Stimulated activated CD4-positive, alpha-beta T cell treated with anti-CD3 and anti-CD28 coated beads, Interleukin-4, amount 100 ng/mL, for 1 hour (primary cell): ENCODE measurements at places on chromosomes 5 and 9.

- no peak for DNase-seq
Measured at GRCh38 chr5:45279109-45279508, 417.1 kb downstream of the HCN1 start.

DNA sequence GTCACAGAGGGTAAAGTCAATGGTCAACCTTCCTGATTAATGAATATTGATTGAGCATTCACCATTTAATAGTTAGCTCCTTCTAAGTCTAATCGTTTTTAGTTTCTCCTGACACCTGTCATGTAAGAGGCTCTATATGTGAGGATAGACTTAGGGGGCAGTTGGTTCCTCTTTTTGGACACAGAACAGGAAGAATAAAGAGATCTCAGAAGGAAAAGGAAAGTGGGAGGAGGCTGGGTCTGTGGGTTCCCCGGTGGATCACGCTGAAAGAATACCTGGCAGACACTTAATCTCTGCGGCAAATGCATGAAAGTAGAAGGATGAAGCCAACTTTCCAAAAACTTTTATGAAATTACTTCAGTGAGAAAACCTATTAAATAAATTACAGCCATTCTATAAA, 98.4 kb downstream of the PDE4D start:
- no peak for DNase-seq

- DNase-seq = no peak
Measured at GRCh38 chr5:138573949-138574670, 1.1 kb downstream of the HSPA9 start.

GRCh38 chr9:98833090-98833956, 25.9 kb downstream of the GALNT12 start:
- DNase-seq = no peak

GRCh38 chr5:180604271-180604670, 13.0 kb upstream of the SCGB3A1 start:
- no peak for DNase-seq

DNA sequence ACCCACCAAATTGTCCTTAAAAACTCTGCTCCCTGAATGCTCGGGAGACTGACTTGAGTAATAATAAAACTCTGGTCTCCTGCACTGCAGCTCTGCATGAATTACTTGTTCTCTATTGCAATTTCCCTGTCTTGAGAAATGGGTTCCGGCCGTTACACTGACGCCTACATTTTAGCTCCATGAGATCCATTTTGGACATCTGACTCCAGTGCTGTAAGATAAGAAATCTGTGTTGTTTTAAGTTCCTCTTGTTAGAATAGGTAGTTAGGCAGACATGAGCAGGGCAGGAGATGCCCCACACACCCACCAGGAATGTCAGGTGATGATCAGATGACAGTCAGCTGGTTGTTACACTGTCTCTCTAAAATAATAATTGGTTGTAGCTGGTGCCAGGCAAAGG, 125.8 kb upstream of the SHB start:
- no peak for DNase-seq

GRCh38 chr5:143554187-143554717, 150.8 kb upstream of the NR3C1 start:
- DNase-seq = no peak

DNA sequence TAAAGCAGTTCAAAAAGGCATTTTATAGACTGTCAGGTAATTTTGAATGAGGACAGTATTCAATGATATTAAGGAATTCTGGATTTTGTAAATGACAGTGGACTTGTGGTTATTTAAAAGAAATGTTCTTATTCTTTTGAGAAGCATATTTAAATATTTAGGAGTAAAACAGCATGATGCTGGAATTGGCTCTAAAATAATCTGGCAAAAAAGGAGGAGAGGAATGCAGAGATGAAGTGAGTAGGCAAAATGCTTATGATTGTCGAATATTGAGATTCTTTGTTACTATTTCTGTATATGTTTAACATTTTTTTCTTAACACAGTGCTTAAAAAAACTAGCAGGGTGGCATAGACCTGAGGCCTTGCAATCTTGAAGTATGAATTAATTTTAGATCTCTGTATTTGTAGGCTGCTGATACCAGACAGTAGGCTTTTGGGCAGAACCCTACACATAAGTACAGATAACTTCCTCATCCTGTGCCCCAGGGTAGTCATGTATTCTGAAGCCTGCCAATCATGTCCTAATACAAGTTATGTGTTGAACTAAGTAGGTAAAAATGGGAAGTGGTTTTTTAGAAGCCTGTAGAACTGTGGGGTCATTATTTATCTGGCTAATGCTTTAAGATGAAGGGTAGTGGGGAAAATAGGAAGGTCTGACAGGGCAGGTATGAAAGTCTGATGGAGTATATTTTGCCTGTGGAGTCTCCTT, 9.4 kb downstream of the CD180 start:
- no peak for DNase-seq

DNA sequence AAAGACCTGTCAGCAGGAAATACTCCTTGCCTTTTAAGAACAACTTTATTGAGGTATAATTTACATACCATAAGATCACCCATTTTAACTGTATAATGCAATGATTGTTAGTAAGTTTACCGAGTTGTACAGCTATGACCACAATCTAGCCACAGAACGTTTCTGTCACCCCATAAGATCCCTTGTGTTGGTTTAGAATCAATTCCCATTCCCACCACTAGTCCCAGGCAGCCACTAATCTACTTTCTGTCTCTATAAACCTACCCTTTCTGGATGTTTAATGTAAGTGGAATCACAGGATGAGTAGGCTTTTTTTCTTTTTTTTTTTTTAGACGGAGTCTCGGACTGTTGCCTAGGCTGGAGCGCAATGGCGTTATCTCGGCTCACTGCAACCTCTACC, 4.4 kb downstream of the GPR107 start:
- no peak for DNase-seq

GRCh38 chr5:86232246-86232645, 385.5 kb upstream of the COX7C start:
- DNase-seq = no peak

DNA sequence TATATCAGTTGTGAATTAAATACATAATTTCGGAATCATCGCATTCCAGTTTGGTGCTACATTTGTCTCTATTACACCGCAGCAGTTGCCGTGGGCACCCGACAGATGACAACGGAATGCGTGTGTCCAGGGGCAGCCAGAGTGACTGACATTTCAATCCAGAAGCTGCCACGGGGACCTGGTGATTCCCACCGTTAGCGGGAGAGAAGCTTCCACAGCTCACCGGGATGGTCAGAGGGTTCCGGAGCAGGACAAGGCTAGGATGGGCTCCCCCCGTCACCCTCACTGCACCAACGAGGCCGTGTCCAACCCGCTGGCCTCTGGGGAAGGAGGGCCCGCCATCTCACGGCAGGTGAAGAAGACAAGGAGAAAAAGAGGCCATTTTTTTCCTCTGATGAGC, 86.8 kb downstream of the GTF3C4 start:
- DNase-seq = no peak

GRCh38 chr5:34553581-34553980, 102.5 kb upstream of the RAI14 start:
- no peak for DNase-seq

DNA sequence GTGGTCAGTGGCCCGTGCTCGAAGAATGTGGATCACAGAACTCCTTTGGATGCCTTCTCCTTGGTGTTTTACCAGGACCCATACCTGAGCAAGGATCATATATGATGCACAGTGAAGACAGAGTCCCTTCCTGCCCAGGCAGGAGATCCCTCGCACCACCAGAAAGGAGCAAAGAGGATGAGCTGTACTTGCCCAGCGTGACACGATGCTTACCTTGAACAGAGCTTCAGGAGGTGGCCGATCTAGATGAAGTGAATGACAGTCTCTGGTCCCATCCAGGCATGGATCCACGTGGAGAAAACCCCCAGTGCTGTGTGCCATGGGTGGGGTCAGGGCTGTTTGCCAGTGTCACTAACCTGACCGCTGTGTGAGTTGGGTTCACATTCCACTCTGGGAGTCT, 455.4 kb downstream of the GADD45G start:
- no peak for DNase-seq
